ENCODE measurements at places on chromosomes 3 and 15.

- no peak for DNase-seq
These were observed 30.2 kb upstream of the VPS8 start for GRCh38 chr3:184781801-184782200.

GRCh38 chr15:77607111-77607893 lies 25.4 kb downstream of the LINGO1 start:
- DNase-seq, result no peak

DNA sequence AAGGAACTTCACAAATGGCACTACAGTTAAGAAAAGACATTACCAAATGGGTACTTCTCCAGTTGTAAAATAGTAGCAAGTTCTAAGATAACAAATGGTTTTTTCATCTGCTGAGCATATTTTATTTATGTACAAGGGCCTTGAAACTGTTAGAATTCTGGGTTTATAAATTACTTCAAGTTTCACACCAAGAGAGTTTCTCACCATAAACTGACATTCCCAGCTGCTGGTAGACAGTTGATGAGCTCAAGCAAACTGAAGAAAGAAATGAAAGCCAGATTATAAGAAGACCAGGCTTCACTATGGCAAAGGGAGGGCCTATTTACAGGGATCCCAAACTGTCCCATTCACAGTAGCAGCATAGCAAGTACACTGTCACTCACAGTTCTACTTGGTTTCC lies 99.8 kb downstream of the DHX30 start:
- DNase-seq, result no peak

DNA sequence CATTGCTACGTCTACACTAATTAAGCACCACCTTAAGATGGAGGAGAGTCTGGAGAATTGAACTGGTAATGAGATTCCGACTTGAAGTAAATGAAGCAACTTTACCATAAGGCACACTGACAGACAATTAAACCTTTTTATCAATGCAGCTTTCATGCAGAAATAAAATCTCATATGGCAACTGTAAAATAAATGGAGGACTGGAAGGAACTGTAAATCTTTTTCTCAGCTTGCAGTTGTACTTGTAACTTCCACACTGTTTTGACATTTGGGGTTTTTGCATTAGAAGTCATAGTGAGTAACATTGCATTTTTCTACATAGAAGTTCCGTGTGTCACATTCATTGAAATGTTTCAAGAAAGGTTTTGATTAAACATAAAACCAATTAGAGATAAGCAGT lies 705.3 kb downstream of the NLGN1 start:
- no peak for DNase-seq

DNA sequence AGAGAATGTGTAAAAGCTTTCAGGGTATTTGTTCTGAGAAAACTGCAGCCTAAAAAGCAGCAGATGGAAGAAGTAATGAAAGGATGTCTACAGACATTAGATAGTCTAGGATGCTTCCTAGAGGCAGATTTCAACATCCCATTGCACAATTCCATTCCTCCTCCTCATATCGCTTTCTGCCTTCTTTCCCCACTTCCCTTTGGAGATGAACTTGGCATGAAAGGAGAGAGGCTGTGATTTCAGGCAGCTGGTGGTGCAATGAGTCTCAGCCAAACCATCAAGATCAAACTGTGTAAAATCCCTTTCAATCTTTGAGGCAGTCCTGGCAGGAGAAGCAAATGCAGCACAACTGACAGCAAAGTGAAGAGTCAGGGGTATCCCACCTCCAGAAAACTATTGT lies 438.7 kb upstream of the KCNMB2 start:
- DNase-seq, result no peak

DNA sequence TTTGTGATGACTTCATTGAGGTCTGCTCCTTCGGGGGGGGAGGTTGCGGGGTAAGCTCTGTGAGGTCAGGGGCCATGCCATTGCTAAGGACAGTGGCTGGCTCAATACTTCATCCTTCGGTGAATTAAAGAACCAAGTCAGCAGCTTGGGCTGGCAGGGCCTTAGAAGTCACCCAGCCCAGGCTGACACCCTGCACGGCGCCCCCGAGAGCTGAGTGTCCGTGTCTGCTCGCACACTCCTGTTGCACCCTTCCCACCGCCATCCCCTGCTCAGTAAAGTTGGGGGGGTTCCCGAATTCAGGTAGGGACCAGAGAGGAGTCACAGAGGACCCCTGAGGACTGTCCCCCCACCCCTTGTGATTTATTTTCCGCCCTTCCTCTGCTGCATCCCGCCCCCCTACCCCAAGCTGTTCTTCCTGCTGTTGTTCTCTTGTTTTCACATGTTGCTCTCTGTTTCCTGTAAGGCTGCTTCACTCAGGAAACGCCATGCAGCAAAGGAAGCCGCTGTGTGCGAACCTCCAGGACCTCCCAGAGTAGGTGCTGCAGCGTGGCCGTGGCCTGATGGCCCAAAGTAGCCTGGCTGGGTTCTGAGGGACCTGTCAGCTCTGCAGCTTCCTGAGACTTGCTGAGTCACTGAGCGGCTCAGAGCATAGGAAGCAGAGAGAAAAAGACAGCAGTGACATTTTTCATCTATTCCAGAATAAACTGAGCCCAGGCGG lies 14.4 kb downstream of the EFCC1 start:
- DNase-seq, result no peak

DNA sequence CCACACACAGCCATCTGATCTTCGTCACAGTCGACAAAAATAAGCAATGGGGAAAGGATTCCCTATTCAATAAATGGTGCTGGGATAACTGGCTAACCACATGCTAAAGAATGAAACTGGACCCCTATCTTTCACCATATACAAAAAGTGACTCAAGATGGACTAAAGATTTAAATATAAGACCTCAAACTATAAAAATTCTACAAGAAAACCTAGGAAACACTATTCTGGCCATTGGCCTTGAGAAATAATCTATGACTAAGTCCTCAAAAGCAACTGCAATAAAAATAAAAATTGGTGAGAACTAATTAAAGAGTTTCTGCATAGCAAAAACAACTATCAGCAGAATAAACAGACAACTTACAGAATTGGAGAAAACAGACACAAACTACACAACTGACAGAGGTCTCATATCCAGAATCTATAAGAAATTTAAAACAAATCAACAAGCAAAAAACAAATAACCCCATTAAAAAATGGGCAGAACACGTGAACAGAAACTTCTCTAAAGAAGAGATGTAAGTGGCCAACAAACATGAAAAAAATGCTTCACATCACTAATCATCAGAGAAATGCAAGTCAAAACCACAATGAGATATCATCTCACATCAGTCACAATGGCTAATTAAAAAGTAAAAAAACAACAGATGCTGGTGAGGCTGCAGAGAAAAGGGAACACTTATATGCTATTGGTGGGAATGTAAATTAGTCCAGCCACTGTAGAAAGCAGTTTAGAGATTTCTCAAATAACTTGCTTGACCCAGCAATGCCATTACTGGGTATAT lies 104.0 kb downstream of the NR1I2 start:
- no peak for DNase-seq

GRCh38 chr15:52466716-52467115 lies 62.0 kb downstream of the MYO5A start:
- DNase-seq, result no peak

- no peak for DNase-seq
These were observed 63.6 kb downstream of the AAGAB start for GRCh38 chr15:67190813-67191212.

DNA sequence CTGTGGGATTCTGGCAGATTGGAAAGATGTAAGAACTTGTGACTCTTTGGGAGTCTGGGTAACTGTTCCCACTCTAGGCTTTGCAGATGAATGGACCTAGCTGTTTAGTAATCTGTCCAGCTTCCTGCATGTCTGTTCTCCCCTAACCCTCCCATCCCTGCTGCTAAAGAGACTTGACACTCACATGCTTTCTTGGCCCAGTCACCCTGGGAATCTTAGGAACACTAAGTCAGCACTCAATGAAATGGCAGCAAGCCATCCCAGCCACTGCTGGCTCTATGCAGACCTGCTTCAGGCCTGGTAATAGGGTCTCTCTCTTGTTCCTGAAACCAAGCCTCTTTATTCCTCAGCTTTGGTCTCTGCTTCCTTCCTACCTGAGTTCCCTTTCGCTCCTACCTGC lies 63.7 kb upstream of the THSD4 start:
- no peak for DNase-seq

DNA sequence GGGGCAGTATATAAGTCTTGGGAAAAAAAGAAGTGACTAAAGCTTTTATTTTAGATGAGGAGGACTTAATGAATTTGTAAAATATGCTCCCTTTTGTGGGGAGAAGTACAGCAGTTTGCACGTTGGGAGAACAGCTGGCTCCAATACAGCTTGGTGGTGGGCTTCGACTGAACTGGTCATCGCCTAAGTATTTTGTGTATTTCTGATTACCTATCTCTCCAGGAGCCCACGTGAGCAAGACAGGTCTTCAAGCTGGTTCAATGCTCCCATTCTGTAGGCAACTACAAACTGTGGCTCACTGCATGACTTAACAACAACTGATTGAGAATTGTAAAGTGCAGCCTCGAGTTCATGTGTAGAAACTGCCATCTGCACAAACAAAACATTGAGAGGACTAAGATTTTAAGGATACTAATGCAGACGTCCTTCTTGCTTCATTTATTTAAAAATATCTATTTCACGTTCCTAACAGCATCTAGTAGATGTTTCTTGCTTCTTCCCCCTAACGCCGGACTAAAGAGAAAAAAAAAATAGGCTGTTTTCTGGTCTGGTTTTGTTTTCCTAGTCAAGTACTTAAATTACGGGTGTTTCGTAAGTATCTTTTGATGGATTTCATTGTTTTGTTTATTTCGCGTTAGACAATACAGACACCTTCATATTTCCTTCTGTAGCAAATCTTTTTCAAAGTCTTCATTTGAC lies 1.4 kb upstream of the GREM1 start:
- no peak for DNase-seq

- DNase-seq, result no peak
These were observed 65.1 kb downstream of the PTPRG start for GRCh38 chr3:61626484-61626883.

GRCh38 chr15:74336061-74337005 lies 31.1 kb downstream of the CYP11A1 start:
- DNase-seq, result no peak

- no peak for DNase-seq
These were observed 40.3 kb upstream of the PARL start for GRCh38 chr3:183924956-183925355.

DNA sequence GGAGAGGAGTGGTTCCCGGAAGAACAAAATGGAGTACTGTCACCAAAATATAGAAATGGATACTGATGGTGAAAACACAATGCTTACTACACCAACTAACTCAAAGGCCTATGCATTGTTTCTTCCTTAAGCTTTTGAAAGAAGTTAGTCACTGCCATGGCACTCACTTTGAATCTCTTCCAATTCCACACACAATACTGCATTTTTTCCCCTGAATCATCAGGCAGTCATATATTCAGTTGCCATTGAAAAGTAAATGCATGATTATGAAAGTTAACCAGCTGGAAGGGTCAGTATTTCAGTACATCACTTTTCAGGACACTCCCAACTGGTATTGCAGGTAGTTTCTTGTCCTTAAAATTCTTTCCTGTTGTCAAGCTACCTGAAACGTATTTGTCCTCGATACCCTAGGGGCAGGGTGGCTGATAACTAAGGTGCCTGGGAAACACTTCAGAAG lies 9.0 kb upstream of the LRRFIP2 start:
- no peak for DNase-seq

DNA sequence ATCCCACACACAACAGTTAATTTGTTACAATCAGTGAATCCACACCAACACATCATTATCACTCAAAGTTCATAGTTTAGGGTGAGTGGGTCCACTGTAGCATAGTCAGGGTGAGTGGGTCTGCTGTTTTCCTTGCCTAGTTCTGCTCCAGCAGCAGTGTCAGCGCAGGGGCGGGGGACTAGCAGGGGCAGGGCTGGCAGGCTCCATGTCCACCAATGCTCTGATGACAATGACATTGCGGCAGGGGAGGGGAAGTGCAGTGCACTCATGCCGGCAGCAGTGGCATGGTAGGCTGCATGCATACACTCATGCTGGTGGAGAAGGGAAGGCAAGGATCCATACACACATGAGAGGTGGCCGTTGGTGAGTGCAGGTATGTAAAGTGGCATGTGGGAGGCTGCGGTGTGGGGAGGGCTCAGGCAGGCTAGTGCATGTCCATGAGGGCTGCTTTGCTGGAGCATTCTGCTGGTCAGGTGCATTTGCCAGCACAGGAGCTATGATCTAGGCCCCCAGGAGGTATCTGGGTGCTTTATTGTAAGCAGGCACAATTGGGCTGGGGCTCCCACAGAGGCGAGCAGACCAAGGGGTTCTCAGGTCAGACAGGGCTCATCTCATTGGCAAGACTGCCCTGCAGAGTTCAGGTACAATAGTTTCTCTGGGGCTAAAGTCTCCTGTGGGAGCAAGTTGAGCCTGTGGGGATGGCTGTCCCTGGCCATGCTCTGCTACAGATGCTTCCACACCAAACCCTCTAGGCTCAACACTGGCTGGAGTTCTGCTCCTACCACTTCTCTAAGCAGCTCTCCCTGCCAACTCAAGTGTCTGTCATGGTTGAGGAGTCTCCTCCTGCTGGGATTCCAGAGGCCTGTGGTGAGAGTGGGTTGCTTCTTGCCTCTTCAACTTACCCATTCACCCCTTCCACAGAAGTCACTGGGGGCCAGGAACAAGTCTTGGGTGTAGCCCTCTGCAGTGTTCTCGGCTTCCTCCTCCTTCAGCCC lies 81.3 kb downstream of the KCNAB1 start:
- DNase-seq, result no peak

GRCh38 chr3:196914866-196915265 lies 27.5 kb downstream of the NCBP2 start:
- DNase-seq, result no peak

GRCh38 chr3:3744826-3745225 lies 54.4 kb upstream of the LRRN1 start:
- no peak for DNase-seq

DNA sequence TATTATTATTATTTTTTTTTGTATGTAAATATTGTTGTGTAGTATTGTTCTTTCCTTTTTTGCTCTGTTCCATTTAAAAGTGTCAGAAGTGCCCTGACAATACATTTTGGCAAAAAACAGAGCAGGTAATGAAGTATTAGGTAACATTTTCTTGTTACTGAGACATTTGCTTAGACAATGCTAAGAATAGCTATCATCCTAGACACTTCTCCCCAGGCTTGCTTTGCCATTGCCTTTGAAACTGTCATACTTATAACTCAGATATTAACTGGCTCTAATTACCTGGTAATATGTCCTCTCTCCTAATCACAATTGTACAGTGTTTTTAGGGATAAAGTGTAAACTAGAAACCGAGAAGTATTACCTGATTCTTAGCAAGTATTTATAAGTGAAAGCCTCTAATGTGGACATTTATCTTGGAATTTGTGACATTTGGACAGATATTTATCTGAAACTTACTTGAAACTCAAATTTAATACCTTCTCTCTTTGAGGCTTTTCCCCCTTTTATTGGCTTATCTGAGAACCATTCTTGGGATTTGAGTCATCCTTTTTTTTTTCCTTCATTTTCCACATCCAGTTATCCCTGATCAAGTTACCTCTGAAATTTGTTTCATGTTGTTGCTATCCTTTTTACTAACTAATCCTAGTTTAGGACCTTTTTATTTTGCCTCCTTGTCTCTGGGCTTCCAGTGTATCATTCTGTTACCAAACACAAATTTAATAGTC lies 13.1 kb downstream of the ARIH1 start:
- no peak for DNase-seq

DNA sequence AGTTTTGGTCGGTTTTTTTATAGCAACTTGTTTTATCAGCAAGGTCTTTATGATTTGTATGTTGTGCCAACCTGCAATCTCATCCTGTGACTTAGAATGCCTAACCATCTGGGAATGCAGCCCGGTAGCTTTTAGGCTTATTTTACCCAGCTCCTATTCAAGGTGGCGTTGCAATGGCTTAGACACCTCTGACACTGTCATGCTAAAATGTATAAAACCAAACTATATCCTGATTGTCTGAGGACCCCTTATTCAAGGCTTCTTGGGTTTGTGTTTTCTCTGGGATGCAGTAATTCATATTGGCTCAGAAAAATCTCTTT lies 209.0 kb upstream of the ALCAM start:
- no peak for DNase-seq
